ENCODE measurements at places on chromosomes 7 and 10.

DNA sequence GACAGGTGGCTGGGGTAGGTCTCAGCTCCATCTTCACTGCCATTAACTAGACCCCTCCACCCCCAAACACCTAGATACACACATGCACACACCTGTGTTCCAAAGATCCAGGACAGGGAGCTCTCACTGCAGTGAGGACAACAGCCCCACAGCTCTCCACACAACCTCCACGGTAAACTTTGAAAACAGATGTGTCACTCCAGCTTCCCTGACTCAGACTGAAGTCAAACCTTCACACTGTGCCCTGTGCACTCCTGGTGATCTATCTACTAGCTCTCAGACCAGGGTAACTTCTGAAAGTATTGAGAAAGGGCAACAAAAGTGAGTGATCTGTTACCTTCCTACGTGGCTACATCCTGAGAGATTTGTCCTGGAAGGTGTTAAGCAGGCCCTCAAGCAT is 519.8 kb downstream of the XPNPEP1 start:
- DNase-seq: no peak

- no peak for DNase-seq
Measured at GRCh38 chr10:87503886-87504285, 807 bp upstream of the MINPP1 start.

DNA sequence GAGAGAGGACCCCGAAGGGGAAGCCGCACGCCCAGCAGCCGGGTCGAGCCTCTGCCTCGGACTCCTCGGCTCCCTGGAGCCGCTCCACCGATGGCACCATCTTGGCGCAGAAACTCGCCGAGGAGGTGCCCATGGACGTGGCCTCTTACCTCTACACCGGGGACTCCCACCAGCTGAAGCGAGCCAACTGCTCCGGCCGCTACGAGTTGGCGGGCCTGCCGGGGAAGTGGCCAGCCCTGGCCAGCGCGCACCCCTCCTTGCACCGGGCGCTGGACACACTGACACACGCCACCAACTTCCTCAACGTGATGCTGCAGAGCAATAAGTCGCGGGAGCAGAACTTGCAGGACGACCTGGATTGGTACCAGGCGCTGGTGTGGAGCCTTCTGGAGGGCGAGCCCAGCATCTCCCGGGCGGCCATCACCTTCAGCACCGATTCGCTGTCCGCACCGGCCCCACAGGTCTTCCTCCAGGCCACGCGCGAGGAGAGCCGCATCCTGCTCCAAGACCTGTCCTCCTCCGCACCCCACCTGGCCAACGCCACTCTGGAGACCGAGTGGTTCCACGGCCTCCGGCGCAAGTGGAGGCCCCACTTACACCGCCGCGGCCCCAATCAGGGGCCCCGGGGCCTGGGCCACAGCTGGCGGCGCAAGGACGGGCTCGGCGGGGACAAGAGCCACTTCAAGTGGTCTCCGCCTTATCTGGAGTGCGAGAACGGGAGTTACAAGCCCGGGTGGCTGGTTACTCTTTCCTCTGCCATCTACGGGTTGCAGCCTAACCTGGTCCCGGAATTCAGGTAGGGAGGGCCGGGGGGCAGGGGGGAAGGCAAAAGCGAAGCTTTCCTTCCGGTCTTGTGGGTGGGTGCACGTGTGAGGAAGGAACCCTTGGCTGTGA is 973 bp downstream of the GPR158 start:
- DNase-seq: no peak

GRCh38 chr7:133300811-133301210 is 47.9 kb downstream of the EXOC4 start:
- DNase-seq: no peak

DNA sequence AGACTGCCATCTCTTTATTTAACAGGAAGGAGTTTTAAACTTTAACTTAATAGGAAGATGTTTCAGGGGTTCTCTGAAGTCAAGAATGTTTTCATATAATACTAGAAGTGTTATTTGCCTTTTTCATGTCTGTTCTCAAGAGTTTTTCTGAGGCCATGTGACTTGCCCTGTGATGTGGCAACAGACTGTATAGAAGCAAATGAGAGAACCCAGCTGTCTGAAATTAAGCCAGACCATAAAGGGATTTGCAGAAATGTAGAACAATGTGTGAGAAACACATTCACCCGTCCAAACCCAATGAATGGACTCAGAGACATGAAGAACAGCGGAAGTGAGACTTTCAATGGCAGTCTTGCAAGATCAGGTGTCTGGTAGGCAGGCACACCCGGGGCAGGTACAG is 23.8 kb downstream of the MAPK8 start:
- DNase-seq: no peak

- DNase-seq: no peak
Measured at GRCh38 chr7:90413185-90413528, 9.9 kb downstream of the CLDN12 start.

DNA sequence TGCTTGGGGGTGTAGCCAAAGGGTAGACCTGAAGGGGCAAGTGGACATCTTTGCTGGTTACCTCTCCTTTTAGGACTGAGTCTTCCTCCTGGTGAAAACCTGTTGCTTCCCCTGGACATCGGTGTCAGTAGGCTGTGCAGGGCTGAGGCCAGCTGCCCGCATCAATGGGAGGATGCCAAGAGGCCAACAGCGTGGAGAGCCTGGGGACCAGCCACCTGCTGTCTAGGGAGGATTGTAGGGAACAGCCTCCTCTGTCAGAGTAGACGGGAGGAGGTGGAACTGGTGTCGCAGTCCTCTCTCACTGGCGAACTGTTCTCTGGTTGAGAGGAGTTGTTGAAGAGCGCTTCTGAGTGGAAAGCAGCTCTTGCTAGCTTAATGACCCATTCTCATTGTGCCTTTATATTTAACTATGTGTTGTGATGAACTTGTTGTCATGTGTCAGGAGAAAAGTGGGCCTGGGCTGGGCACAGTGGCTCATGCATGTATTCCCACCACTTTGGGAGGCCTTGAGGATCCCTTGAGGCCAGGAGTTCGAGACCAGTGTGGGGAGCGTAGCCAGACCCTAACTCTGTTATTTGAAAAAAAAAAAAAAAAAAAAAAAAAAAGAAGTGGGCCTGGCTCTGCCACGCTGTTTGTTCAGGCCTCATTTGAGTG is 1.8 kb downstream of the SUFU start:
- no peak for DNase-seq

DNA sequence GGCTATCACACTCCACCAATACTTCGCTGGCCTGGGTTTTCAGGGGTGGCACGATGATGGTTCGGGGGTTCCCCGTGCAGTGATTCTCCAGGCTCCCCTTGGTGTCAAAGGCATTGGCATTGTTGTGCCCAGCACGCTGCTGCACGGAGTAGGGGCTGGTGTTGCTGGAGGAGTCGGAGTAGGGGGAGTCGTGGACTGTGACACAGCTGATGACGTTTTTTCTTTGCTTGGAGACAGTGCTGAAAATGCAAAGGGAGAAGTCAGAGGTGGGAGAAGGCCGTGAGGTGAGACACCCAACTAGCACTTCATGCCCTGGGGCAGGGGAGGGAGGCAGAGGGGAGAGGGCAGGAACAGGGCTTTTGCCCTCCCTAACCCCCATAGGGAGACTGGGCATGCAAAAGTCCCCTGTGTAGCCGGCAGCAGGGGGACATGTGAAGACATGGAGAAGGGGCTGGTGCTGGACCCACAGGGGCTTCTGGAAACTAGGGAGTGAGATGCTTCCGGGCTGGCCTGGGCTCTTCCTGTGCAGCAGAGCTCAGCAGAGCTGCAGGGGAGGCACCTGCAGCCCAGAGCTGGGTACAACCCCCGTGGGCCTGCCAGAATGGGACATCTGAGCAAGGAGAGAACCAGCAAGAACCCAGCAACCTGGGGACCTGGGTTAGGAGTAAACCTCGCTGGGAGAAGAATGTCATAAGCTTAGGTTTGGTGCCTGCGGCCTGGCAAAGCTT is 60.5 kb downstream of the CLEC2L start:
- no peak for DNase-seq

GRCh38 chr10:9294132-9294663 is 1239.7 kb downstream of the GATA3 start:
- no peak for DNase-seq

DNA sequence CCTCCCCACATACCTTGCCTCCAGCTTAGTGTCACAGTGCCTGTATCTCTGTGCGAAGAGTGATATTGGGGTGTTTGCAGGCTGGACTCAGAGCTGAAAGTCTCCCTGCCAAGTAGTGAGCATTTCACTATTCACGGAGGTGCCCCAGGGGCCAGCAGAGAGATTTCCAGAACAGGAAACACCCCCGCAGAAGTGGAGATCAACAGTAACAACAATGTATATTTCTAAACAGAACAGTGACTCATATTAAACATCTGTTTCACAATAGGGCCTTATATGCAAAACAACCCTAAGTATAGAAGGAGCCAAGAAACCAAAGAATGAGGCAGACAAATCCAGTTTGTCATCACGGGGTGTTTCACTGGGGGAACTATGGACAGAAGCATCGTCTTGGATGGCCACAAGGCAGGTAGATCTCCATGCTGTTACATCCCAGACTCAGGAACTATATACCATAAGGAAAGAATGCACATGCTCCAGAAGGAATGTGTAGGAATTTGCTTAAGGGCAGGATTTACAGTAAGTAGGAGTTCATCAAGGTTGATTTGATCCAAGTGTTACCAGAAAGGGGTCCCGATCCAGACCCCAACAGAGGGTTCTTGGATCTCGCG is 29.3 kb upstream of the CCL24 start:
- DNase-seq: no peak

GRCh38 chr10:123427165-123427786 is 238.9 kb upstream of the GPR26 start:
- DNase-seq: no peak

DNA sequence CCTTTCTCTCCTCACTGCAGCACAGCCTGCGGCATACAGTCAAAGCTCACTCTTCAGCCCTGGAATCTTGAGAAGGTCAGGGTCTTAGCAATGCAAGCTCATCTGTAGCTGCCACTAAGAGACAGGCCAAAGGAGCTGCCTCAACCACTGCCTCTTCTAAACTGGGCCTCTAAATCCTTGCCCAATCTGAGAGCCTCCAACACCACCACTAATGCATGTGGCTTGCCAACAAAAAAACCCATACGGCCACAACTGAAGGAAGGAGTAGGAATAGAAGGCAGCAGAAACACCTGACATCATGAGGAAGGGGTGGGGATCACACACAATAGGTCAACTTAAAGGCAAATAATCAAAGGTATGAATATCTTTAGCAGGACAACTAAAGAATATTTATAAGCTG is 183.8 kb downstream of the SRPK2 start:
- DNase-seq: no peak

DNA sequence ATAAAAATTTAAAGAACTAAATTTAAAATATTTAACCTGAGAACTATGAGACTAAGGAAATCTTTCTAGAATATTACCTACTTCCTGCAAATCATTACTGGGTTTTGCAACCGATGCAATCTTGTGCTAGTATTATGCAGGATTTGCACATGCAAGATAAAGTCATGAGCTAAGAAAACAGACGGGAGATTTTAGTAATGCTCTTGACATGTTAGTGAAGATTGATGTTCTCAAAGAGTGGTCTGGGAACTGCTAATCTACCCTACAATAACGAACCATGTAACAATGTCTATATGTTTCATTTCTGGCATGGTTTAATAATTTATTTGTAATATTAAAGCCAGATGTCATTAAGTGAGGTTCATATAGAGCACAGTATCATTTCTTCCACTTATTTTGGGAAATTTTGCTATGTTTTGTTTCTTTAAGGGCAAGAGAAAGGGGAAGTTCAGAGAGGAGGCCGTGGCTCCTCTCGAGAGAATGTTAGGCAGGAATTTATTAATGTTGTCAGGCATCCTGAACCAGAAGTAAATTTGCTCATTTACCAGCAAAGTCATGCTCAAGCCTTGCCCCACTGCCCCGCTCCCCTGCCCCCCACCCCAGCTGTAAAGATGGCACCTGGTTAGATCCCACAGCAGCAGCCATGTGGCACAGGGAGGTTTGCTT is 22.8 kb downstream of the LRRC17 start:
- no peak for DNase-seq

GRCh38 chr10:85604136-85604725 is 762.4 kb downstream of the GRID1 start:
- DNase-seq: no peak

- no peak for DNase-seq
Measured at GRCh38 chr10:77638321-77639101, 903 bp upstream of the KCNMA1 start.

- no peak for DNase-seq
Measured at GRCh38 chr10:24871011-24871935, 81.1 kb downstream of the PRTFDC1 start.

- DNase-seq: no peak
Measured at GRCh38 chr10:98195120-98195519, 60.7 kb downstream of the R3HCC1L start.

DNA sequence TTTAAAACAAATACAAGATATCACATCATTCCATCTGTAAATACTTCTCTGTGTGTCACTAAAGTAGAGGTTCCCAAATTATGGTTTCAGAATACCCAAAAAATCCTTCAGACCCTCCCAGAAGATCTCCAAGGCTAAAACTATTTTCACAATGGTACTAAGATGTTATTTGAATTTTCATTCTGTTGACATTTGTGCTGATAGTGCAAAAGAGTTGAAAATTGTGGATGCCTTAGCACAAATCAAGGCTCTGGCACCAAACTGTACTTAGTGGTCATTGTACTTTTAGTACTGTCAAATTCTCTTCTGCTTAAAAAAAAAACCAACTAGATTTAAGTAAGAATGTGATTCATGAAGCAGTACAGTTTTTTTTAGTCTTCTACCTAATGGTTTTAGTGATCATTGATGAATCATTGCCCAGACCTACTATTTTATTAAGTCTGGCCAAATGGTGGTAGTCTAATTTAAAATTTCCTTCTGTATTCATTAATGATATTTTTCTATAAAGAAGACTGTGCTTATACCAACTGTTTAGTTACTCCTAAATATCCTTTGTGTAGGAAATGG is 50.5 kb downstream of the TPST1 start:
- no peak for DNase-seq

Data from stimulated activated CD8-positive, alpha-beta memory T cell treated with anti-CD3 and anti-CD28 coated beads, Interleukin-2, amount 100 ng/mL, for 1 hour (primary cell).